ENCODE measurements at places on chromosomes 4 and X.

DNA sequence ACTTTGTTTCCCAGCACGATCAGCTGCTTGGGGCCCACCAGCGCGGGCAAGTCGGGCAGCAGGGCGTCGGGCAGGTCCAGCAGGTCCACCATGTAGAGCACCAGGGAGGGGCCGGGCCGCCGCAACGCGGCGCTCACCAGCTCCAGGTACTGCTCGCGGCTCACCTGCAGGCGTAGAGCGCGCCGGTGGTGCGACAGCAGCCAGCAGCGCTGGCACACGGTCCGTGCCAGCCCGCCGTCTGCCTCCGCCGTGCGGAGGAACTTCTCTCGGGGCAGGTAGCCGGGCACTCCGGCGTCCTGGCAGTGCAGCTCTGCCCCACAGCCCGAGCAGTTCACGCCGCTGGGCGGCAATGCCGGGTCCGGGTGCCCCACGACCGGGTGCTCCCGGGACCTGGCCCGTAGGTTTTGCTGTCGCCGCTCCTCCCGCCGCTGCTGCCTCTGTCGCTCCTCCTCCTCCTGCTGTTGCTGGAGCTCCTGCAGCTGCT, 527 bp downstream of the NOA1 start:
- peak; percentile 38 for DNase-seq

DNA sequence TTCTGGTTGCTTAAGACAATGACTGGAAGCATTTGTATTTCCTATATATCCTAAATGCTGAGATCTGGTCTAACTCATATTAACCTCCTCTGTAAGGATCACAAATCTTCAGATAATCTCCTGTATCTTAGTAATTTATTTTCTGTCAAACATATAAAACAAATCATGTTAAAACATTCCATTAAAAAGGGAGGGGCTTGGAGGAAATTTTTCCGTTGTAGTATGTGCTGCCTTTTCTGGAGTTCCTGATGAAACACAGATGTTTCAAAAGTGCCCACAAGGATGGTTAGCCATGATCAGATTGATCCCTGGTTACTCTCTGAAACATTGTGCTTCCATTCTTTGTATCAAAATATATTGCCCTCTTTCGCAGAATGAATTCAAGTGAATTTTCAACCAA, 182.1 kb downstream of the TENM3 start:
- DNase-seq: no peak

- no peak for DNase-seq
Observed at GRCh38 chr4:98672583-98673287, 14.3 kb upstream of the TSPAN5 start.

DNA sequence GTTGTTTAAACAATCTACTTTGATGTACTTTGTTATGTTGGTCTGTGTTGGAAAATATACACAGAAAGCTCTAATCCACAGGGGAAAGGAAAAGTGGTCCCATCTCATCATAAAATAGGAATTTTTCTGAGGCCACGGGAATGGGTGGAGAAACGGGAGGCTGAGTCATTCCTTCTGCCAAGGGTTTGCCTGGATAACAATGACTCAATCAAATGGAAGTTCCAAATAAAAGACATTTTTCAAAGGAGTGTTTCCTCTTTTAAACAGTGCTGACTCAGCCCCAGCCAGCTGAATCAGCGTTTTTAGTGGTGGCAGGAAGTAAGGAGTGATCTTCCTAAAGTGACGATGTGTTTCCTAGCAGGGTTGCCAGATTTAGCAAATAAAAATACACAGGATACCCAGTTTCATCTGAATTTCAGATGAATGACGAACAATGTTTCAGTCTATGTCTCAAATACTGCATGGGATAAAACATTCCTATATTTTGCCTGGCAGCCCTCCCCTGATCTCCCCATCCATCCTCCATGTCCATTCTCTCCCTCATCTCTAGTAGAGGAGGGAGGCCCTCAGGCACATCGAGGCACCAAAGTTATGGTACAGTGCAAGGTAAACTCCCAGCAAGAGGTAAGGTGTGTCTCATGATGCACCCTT, 345.4 kb upstream of the GATB start:
- DNase-seq: peak; percentile 96

DNA sequence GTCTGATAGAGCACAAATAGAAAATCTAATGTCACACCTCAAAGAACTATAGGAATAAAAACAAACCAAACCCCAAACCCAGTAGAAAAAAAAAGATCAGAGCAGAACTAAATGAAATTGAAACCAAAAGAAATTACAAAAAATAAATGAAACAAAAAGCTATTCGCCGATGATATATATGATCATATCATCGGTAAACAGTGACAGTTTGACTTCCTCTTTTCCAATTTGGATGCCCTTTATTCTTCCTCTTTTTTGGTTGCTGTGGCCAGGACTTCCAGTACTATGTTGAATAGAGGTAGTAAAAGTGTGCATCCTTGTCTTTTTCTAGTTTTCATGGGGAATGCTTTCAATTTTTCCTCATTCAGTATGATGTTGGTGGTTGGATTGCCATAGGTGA, 215.3 kb upstream of the AR start:
- DNase-seq: no peak

DNA sequence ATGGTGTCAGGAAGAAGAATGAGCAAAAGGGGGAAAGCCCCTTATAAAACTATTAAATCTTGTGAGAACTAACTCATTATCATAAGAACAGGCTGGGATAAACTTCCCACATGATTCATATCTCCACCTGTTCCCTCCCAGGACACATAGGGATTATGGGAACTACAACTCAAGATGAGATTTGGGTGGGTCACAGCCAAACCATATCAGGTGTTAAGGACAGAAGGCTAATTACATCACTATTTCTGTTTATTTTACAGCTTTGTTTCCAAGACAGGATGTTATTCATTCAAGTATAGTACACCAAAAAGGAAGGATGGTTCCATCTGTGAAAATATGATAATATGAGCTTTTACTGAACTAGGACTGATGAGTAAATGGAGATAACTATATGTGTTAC, 63.7 kb upstream of the ARSJ start:
- DNase-seq: peak; percentile 90

GRCh38 chrX:7262551-7262950, 114.6 kb upstream of the PUDP start:
- no peak for DNase-seq

DNA sequence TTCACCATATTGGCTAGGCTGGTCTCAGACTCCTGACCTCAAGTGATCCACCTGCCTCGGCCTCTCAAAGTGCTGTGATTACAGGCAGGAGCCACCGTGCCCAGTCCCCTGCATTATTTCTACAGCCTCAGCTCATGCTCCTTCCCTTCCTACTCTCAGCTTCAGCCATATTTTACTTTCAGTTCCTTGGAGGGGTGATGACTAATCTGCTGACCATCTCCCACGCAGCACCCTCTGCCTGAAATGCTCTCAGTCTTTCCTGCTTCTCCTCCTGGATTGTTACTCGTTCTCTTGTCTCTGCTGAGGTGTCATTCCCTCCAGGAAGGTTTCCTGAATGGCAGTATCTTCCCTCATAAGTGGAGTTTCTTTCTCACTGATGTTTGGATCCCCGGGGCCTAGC, 63.3 kb downstream of the MOSPD2 start:
- no peak for DNase-seq

DNA sequence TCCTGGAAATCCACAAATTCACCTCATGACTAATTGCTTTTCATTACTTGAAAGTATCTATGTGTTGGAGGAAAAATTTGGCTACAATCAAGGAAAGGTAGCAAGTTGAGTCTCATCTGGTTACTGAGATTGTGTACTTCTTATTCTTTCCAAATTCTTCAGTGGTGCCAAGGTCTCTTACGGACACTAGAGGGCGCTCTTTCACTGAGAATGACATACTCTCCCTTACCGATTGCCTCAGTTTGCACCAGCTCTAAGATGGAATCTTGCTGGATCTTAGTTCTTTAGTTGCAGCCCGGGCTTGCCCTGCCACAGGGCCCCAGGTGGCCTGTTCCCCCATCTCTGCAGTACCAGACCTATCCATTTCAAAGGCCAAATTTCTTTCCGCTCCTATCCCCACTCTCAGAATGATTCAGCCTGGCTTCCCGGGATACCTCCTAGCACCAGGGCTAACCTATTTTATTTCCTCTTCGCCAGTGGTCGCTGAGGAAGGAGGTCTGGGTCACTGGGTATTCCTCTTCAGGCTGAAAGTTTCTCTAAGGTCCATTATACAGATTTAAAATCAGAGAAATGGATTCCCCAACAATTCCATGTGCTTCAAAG, 24.6 kb upstream of the GPR50 start:
- DNase-seq: peak; percentile 40
